ENCODE measurements at places on chromosomes 5 and 9.

DNA sequence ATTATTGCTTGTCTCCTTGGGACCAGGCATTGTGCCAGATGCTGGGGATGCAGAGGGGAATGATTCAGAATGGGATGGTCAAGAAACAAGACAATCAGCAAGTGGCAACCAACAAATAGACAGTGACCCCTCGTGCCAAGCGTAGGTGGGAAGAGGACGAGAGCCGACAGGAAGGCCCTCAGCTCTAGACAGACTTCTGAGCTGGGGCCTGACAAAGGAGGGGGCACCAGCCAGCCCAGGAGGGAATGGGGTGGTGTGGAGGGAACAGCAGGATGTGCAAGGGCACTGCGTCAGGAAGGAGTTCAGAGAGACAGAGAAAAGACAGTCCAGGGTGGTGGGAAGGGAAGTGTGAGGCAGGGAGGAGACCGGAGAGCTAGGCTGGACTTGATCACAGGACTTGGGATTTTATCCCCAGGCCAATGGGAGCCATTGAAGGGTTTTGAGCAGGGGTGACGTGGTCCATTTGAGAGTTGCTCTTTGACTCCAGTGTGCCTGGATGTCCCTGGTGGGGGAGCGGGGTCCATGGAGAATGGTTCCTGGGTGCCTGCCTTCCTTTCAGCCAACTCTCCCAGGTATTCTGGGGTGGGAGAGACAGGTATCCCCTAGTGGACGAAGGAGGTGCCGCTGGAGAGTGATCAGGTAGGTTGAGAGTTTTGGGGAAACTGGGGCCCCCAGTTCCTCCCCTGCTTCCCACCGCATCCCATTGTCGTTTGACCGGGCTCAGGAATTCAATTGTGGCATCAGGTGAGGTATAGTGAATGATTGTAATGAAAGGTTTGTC lies 79.3 kb upstream of the ZNF618 start:
- DNase-seq: no peak

DNA sequence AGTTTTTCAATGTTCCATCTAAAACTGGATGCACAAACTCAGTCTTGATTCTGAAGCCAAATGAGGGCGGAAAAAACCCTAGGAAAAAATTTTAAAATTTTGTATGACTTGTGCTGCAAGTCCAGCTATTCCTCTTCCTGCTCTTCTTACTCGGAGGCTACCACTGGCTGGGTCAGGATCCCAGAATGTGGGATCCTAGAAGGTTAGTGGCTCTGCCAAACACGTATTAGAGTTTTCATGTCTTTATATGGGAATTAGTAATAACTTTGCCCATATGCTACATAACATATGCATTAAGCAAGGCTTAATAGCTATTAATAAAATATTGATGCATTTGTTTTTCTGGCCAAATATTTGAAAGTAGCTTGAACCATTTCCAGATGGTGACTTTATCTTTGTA lies 458.3 kb downstream of the AGTPBP1 start:
- DNase-seq: no peak

GRCh38 chr5:92641031-92641962 lies 939.7 kb downstream of the NR2F1-AS1 start:
- DNase-seq: no peak

- no peak for DNase-seq
These were observed 136.5 kb downstream of the SV2C start for GRCh38 chr5:76219636-76220035.

DNA sequence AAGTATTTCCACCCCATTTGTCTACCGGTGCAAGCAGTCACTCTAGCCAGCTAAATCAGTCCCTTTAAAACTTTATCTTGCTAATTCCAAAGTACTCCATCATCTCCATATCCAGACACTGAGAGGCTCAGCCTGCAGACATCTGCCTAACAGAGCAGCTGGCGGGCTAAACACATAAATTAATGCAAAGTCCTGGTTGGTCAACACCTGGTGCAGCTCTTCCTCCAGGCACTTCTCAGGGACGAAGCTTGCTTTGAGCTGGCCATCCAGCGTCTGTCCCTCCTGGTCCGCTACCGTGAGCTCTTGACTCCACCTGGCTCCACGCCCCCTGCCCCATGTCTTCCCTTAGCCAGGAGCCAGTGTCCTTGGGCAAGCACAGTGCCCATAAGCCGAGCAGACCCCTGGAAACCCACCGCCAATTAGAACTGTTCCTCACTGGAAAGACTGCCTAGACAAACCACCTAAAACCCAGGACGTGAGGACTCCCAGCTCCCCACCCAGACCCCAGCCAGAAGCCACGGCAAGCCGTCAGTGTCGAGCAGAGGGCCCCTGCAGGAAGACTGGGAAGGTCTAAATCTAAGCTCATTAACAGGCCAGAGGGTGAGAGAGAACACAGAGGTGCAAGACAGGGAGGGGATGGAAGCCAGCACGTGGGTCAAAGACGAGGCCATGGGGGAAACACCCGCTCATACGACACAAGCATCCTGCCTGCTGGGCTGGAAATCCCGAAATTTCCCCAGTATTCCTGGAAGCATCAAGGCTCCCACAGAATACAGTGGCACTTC lies 120.0 kb downstream of the COL23A1 start:
- DNase-seq: no peak

DNA sequence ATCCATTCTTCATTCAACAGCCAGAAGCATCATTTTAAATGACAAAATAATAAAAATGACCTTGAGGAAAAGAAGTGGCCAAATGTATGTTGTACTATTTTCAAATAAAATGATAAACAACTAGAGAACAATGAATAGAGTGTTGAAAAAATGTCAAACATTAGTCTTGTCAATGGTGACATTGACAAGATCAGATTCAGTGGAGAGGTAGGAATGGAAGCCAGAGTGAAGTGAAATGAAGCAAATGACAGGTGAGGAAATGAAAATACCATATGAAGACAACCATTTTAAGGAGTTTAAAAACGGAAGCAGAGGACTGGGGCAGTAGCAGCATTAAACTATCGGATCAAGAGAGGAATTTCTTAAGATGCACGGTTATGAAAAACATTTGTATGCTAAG lies 38.2 kb upstream of the COX7C start:
- no peak for DNase-seq

- no peak for DNase-seq
These were observed 100.4 kb upstream of the LARP1 start for GRCh38 chr5:154654486-154655371.

DNA sequence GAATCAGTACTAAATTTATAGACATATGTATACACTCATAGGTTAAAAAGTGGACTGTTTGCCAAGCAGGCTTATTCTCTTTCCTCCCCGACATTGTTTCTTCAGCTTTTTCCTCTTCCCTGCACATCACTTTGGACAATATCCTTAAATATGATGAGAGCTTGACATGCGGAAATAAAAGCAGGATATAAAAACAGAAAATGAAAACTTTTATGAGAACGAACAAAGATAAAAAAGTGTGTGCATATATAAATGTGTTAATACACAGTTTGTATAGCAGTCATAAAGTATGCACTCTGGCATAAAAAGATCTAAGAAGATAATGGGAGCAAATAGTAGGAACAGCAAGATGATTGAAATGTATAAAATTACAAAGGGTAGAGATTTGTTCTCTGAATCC lies 86.4 kb upstream of the IFNE start:
- no peak for DNase-seq

DNA sequence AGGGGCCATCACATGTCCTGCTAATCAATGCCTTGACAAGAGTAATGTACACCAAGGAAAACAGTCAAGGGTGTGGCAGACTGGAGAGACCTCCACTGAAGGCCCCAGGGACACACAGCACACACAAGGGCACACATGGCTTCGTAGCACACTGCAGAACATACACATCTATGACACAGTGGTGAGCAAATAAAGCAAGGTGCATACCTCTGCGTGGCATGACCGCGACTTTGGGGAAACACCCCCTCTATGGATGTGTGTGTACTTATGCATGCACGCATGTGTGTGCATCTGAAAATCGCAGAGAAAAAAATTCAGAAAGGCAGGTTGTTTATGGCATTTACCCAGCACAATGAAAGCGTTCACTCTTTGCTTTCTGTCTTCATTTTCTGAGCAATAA lies 20.5 kb downstream of the SEMA4D start:
- DNase-seq: no peak

DNA sequence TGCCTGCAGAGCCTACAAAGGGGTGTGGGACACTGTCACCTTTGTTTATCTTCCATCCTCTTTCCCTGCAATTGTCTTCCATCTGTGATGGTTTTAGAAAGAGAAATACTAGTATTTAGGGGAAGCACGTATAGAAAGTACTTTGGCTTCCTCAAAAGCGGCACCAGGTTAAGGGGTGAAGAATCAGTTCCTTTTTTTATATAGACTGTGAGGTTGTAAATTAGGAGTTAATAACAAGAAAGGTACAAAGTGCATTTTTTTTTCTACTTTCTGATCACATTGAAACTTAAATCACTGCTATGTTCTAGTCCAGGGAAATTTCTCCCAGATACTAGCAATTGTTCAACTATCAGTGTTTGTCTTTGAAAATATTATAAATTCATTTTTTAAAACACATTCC lies 219.3 kb downstream of the CEMIP2 start:
- DNase-seq: no peak

- no peak for DNase-seq
These were observed 233.9 kb upstream of the TBCA start for GRCh38 chr5:78009937-78010527.

GRCh38 chr5:82225525-82226172 lies 52.5 kb downstream of the RPS23 start:
- DNase-seq: peak; percentile 18

- DNase-seq: no peak
These were observed 16.8 kb downstream of the NR3C1 start for GRCh38 chr5:143386725-143387124.
